ENCODE measurements at places on chromosomes 4 and X. TPM values are rescaled to one million over a fixed set of nuclear protein-coding genes. Genes with fewer than 3 reads are reported as not detected.

NUP62CL gene
- total RNA-seq = 3.2 TPM

PABPC1L2B gene
- not detected for total RNA-seq

NDST3 gene
- 0.17 TPM for total RNA-seq

P2RY8 gene
- 2.3 TPM for total RNA-seq

CDX4 gene
- total RNA-seq = not detected

TMEM255A gene
- total RNA-seq = 0.98 TPM

DCTD gene
- 141 TPM for total RNA-seq
